ENCODE measurements at places on chromosomes 7 and 10. TPM values are rescaled to one million over a fixed set of nuclear protein-coding genes. Genes with fewer than 3 reads are reported as not detected.

DNA sequence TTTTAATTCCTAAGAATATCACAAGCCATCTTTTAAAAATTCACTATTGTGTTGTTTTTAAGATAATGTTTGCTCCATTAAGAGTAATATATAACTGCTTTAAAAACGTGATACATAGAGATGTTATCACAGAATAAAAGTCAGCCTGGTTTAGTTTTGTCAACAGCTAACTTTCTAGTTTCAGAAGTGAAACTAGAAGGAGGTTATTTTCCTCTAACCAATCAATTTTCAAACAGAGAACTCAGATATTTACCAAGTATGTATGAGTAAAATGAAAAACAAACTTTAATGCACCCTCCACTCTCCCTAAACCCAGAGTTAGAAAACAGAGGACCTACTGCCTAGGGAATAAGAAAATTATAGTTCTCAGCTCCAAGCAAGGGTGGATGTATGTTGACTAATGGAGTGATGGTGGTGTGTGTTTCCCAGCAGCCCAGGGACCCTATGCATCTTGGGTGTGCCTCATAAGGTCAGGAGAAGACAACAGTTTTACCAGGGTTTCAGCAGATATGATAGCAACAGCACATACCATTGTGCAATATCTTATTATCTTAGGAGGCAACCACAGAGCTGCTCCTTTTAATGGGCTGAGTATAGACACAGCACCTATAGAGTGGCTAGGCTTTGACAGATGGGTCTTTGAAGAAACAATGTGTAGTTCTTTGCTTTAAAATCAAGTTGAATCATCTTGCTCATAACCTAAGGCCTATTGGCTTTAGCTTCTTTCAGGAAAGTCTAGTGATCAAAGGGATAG lies 58.4 kb downstream of the PTPRZ1 start:
- no peak for DNase-seq

GTF2IRD1 gene
- 4.0 TPM for total RNA-seq

OR6B1 gene
- not detected for total RNA-seq

- peak; percentile 33 for DNase-seq
These were observed 1.1 kb downstream of the AHR start for GRCh38 chr7:17299483-17299991.

DNA sequence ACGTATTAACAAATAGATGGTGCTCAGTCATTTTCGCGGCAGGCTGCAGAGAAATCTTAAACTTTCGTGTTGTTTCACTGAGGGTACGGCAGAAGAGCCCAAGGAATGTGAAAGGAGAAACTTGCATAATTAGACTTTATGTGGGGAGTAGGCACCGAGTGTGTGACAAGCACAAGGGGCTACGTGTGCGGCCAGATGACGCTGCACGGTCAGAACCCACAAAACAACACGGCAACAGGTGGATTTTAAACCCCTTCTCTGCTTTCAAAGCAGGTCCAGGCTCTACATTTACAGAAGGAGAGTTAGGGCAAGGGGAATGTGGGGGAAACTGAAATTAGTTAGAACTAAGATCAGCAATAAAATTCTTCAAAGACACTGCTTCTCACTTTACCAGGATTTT lies 392 bp upstream of the UCN3 start:
- no peak for DNase-seq

DNA sequence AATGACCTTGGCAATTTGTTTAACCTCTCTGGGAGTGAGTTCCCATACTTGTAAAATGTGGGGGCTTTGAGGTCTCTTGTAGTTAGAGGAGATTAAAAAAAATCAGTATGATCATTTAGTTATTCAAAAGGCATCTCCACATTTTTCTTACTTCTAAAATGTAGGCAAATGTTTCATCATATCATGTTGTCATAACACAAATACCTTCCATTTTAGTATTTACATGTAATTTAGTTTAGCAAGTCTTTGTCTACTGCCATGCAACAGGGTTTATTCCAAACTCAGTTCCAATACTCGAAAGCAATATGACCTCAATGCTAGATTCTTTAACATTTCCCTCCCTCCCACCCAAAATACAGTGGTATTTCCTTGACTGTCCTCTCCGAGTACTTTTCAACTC lies 262.8 kb upstream of the IMMP2L start:
- DNase-seq, result no peak

Measured in activated CD4-positive, alpha-beta memory T cell treated with anti-CD3 and anti-CD28 coated beads, Interleukin-2, amount 10 ng/mL, durations not matched to agents 7 days and 5 days (primary cell).